Stimulated activated CD4-positive, alpha-beta T cell treated with anti-CD3 and anti-CD28 coated beads, Interleukin-12 subunit alpha, Interleukin-12 subunit beta, amount 100 ng/mL, for 24 hours (primary cell): ENCODE measurements at places on chromosomes 7 and 10.

GRCh38 chr10:119336599-119336998 is 129.2 kb downstream of the GRK5 start:
- no peak for DNase-seq

GRCh38 chr7:55113760-55114540 is 95.1 kb downstream of the EGFR start:
- no peak for DNase-seq

DNA sequence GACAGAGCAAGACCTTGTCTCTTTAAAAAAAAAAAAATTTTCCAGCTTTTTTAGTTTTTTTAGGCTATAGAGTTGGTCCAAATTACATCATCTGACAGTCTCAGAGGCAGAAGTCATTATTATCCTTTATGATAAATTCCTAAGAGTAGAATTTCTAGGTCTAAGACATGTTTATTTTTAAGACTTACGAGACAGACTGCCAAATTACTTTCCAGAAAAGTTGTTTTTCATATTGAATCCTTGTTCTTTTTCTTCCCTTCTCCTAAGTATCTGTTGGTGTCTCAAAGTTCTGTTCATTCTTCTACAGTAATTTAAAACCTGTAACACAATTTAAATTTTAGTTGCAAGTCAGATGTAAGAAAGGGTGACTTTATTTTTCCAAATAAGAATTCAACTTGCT is 421.4 kb downstream of the GALNT17 start:
- no peak for DNase-seq

GRCh38 chr7:121519548-121520521 is 123.7 kb upstream of the FAM3C start:
- no peak for DNase-seq

- DNase-seq = no peak
Measured at GRCh38 chr7:43458330-43459018, 124.4 kb upstream of the STK17A start.
